ENCODE measurements at places on chromosomes 6 and 20.

DNA sequence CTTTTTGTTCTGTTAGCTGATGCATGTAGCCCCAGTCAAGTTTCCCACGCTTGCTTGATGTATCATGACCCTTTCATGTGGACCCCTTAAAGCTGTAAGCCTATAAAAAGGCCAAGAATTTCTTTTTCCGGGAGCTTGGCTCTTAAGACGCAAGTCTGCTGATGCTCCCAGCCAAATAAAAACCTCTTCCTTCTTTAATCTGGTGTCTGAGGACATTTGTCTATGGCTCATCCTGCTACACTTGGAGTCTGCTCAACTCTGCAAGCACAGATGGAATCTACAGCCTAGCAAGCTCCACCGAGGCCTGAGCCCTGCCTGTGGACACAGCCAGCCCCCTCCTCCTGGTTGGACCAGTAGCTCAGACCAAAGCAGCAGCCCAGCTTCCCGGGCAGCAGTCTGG lies 3.4 kb downstream of the CST2 start:
- DNase-seq, result no peak

- no peak for DNase-seq
Measured at GRCh38 chr20:11426948-11427347, 490.7 kb upstream of the BTBD3 start.

GRCh38 chr20:35551503-35551902 lies 9.6 kb downstream of the ERGIC3 start:
- no peak for DNase-seq

DNA sequence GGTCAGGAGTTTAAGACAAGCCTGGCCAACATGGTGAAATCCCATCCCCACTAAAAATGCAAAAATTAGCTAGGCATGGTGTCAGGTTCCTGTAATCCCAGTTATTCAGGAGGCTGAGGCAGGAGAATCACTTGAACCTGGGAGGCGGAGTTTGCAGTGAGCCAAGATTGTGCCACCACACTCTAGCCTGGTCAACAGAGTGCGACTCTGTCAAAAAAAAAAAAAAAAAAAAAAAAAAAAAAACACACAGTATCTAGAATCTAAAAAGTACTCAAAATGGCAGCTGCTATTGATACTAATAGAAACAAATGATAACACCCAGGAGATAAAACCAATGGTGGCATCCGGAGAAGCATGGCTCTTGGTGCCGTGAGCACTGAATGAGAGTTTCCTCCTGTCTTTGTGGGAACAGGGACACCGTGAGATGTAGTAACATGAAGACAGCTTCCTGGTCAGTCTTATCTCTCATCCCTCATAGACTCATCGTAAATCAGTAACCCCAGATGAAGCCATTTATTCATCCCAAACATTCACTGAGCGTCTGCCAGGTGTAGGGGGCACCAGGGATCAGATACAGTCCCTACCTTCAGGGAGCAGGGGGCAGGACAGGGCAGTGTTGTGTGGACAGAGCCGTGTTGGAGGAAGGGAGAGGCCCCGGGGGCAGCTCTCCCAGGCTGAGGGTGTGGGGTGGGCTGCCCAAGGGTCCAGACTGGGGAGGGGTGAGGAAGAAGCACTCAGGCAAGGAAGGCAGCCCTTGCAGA lies 66.1 kb downstream of the SYNJ2 start:
- DNase-seq, result no peak

- DNase-seq, result no peak
Measured at GRCh38 chr6:132246120-132246617, 155.1 kb downstream of the MOXD1 start.

DNA sequence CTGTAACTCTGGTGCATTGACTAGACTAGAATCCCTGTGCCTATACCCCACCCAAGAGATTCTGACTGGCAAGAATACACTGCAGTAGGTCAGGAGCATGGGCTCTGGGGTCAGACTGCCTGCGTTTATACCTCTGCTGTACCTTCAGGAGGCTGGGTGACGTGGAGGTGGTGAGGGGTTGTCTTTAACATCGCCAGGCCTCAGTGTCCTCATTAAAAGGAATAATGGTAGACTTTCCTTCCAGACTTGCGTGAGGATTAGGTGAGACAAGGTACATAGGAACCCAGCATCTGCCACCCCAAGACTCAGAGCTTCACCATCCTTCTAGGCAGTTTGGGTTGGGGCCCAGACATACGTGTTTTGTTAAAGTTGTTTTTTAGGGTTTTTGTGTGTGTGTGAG lies 44.3 kb downstream of the TM9SF4 start:
- DNase-seq, result no peak

GRCh38 chr6:65199683-65200082 lies 507.3 kb downstream of the EYS start:
- DNase-seq, result no peak

DNA sequence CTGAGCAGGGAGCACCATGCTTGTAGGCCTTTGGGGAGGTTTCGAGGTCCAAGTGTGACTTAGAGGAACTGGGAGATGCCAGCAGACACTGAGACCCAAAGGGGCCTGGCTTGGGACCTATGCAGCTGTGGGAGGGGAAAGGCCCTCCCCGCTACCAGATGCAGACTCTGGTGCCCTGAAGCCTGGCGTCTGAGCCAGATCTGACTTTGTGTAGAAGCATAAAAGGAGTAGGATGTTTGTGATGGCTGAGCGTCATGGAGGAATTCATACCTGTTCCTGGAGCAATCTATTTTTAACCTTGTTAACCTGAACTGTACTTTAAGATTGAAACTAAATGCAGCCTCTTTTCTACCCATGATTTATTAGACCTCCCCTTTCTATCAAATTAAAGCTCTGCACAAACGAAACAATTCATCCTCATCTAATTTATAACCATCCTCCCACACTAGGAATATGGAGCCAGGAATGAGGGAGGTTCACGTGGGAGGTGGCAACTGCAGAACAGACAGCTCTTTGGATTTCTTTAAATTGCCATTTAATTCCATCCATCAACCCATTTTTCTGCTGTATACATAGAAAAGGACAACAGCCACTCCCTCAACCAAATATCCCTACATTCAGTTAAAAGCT lies 172.6 kb upstream of the AGPAT4 start:
- DNase-seq, result no peak

DNA sequence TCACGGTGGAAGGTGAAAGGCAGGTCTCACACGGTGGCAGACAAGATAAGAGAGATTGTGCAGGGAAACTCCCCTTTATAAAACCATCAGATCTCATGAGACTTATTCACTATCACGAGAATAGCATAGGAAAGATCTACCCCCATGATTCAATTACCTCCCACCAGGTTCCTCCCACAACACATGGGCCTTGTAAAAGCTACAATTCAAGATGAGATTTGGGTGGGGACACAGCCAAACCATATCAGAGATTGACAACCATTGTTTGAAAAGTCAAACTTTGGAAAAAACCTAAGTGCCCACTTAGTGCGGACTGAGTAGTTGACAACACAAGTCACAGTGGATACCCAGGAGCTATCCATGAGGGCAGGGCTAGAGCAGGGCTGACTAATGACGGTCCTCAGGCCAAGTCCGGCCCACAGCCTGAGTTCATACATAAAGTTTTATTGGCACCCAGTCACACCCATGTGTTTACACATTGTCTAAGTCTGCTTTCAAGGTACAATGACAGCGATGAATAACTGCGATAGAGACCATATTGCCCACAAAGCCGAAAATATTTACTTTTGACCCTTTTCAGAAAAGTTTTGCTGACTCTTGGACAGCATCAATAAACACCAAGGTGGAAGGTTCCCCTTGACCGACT lies 33.8 kb upstream of the PMEPA1 start:
- DNase-seq, result no peak

DNA sequence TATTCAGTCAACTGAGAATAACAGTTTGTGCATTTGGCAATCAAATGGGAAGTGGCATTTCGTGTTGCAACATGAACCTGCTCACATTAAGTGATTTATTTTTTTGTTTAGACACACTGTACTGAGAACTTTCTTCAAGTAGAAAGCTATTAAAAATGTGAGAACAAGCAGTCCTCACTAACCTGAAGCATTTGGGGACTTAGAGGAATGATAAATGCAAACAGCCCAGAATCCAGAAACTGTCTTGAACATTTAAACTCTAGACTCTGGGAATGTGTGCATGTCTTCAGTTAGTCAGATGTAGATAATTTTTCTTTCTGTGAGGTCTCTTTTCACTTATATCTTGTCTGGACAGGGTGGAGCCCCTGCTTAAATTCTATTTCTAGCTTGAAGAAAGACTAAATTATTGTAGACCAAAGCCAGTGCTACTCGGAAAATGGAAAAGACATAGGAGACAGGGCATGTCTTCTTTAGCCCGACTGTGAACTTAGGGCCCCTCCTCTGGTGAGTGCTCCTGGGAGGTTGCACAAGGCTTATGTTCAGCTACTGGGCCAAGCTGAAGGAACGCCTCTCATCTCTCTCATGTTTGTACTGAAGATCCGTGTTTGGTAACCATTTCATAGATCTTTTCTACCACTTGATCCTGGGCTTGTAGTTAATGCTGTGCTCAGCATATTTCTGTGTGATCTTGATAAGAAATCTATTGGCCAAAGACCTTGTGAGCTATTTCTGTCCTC lies 70.1 kb downstream of the SLX4IP start:
- no peak for DNase-seq

DNA sequence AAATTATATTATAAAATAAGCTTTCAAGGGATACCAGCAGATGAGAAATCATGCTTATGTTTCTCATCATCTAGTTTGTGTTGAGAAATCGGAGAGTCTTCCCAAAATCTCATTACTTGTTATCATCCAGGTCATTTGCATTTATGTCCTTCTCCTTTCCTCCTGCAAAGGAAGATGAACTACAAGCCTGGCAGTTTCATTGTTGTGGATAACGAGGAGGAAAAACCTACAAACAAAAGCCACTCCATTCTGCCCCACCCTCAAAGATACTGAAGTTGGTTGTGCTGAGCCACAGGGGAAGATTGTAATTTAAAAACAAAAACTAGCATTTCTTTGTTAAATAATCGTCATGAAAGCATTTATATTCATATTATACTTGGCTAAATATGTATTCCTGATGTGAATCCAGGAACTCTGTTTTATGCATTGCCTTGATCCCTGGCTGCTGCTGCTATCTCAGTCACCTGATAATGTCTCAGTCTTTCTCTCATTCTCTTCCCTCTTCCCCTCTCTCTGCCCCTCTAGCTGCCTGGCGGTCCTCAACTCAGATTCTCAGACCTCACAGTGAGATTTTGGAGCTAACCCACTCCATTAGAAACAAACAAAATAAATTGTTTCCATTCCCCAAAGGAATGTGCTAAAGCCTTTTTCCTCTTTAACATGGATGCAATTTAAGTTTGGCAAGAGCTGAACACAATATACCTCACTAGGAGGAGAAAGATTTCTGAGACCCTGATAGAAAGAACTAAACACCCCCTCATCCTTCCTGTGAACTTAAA lies 185.3 kb downstream of the ADAT2 start:
- DNase-seq, result no peak

GRCh38 chr20:11849270-11849915 lies 68.3 kb upstream of the BTBD3 start:
- DNase-seq, result no peak

DNA sequence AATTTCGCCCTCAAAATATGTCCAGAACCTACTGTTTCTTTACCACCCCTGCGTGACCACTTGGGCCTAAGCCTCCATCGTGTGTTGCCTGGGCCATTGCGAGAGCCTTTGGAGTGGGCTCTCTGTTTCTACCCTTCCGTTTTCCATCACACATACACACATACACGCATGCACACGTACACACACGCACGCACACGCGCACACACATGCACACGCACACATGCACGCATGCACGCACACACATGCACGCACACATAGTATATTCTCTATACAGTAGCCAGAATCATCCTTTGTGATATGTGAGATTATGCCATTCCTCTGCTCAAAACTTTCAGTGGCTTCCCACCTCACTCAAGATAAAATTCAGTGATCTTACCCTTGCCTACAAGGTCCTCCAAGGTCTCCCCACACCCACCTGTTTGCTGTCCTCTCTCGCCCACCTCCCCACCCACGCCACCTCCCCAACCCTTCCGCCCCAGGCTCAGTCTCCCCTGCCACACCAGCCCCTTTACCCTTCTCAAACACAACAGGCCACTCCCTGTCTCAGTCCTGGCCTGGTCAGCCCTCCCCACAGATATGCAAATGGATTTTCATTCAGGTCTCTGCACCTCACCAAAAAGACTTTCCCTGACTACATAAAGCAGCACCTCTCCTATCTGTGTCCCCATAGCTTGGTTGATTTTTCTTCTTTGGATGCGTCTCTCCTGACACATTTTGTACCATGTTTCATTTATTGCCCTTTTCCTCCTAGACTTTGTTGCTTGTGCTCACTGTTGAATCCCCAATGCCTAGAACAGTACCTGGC lies 559.6 kb downstream of the CD83 start:
- no peak for DNase-seq

DNA sequence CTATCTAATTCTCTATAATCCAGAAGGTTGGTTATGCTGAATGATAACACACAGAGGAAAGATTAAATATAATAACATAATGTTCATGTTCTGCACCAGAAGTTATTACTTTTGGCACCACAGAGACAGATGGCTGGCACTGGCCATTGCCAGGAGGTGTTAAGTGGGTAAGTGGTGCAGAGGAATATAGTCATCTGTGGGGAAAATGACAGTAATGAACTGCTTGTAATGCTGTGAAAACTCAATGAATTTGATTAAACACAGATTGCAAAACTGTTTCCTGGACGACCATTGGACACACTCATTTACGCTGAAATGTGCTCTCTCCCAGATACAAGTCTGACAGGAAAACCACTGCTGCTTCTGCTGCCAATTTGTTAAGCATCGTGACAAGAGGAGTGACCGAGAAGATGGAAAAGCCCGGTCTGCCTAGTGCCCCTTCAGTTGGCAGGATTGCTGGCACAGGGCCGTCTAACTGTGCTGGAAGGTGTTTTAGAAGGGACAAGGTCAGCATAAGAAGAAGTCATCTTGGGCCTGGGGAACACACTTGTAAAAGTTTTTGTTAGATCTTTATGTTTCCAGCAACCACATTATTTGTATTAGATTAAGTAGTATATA lies 567.4 kb downstream of the CBLN4 start:
- DNase-seq, result no peak

- DNase-seq, result no peak
Measured at GRCh38 chr6:4802312-4802935, 26.2 kb downstream of the CDYL start.
